ENCODE measurements at places on chromosomes 1 and 21. TPM values are rescaled to one million over a fixed set of nuclear protein-coding genes. Genes with fewer than 3 reads are reported as not detected.

DNA sequence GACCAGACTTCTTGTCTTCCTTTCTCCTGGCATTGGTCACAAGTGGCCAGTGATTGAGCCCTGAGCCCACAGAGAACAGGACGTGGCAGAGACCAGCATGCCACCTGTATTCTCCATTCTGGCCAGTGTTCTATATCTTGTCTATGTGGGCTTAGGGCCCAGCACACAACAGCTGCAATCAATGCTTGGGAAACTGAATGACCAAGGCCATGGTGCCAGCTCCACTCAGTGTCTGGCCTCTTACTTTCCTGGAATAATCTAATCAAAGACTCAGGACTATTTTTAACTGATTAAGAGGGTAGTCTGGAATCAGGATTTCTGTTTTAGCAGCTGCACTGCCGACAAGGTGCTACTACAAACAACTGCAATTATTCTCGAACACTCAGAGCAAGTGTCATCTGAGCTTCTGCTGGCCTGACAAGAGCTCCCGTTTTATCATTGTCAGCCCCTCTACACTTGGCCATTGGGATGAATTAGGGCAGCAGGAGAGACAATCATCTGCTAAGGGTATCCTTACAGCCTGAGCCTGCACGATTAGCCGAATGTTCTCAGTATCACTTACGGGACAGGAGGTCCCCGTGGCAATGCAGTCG is 74.4 kb upstream of the GRIK3 start:
- peak; percentile 40 for DNase-seq

The SLC9C2 gene
- total RNA-seq = not detected

DNA sequence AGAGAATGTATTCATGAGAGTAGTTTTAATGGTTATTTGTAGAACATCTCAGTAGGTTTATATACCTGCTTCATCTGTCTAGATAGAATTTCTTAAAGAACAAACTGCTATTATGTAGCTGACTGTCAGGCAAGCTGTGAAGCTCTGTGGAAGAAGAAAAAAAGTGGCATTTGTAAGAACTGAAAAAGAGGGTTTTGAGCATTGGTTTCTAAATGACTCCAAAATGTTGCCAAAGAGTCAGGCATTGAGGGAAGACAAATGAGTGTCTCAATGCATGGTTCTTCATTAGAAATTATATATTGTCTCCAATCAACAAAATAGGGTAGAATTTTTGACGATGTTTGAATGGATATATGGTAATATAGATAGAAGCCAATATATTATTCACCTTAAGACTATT is 1276.1 kb downstream of the KCNT2 start:
- DNase-seq = no peak

DNA sequence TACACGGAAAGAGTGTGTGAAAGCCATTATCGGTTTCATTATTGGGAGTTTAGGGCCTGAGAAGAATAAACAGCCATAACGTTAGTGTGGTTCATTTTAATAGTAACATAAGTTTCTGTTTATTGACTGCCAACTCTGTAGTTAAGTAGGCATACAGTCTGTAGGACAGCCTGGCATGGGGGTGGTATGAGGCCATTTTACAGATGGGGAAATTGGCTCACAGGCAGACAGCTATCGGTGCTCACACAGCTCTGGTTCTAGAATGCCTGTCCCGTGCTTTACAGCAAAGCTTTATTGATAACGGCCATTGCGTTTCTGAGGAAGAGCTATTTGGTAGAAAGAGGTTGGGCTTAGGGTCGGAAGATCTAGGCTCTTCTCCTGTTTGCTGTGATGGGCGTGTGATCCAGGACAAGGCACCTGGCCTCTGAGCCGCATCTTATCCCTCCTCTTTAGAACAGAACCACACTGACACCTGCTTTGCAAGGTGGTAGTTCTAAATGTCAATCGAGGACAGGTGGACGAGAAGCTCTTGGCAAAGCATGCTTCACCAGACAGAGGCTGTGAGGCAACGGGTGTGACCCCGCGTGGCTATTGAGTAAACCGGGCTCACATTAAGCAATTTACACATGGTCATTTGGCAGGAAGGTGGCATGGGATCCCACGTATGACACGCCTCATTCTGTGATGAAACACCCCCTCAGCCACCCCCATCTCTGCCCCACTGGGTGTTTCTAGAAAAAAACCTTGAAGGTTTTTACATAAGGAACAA is 14.9 kb downstream of the ETS2 start:
- DNase-seq = peak; percentile 76

The EPHA2 gene
- 3.3 TPM for total RNA-seq

- DNase-seq = no peak
These were observed 6.5 kb downstream of the PAXBP1 start for GRCh38 chr21:32765058-32765457.

DNA sequence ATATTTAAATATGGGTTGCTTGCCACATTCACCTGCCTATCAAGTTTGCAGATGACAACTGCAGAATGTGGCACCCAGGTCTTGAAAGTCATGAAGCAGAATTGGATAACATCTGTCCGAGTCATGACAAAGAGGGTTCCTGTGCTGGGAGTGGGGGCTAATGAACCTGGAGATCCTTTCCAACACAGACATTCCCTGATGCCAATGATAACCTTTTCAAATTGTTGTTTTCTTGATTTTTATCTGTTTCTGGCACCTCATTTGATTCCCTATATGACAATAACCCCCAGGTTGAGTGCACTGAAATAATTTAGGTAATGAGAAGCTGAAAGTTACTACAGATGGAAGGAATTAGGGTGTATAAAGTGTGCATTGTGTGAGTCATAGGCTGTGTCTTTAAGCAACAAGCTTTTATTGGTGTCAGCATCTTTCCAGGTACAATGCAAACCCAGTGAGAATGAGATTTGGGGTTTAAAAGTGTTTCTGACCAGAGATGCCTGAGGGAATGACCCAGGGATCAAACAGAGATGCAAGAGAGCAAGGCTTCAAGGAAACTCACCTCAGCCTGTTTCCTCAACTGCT is 32.0 kb upstream of the IL10 start:
- no peak for DNase-seq

DNA sequence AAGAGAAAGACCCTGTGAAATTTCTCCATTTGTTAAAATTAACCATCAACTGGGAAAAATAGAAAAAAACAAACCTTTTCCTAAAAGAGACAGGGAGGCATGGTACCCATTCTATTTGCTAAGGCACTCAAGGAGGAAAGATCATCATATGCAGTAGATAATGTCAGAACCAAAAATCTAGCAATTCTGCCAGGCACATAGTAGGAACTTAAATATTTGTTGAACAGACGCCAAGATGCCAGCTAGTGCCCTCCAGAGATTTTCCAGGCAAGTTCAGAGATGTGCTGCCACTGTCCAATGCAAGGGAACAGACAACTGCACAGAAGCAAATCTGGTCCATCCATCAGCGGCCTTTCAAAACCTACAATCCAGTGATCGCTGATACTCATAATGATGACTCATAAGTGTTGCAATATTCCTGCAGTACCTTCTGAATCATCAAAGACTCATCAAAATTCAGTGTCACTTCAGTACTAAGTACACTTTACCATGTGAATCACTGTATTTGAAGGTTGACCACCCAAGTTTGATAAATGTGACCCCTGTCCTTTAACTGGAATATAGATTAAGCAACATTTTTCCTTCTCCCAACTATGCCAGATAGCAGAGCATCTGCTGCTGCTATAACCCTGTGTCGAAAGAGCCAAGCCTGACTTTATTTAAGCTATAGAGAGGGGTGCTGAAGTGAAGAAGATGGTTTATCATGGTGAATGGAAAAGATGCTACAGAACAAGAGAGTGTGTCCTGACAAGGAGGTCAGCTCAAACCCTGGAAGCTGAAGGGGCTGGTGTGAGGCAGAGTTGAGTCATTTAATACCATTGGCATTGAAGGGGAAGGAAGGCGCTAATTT is 99.1 kb downstream of the MT1HL1 start:
- DNase-seq = no peak

DNA sequence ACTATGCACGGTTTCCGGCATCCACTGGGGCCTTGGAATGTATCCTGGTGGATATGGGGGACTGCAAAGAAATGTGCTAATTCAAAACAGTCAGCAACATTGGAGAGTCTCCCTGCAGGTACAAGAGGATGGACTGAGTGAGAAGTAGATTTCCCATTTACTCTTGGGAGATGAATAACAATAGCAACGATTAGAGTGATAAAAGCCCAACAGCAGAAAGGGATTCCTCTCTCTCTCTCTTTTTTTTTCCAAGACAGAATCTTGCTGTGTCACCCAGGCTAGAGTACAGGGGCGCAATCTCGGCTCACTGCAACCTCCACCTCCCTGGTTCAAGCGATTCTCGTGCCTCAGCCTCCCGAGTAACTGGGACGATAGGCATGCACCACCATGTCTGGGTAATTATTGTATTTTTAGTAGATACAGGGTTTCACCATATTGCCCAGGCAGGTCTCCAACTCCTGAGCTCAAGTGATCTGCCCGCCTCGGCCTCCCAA is 5.0 kb upstream of the SHCBP1L start:
- DNase-seq = no peak

GRCh38 chr1:50971748-50972305 is 1.8 kb downstream of the CDKN2C start:
- no peak for DNase-seq

All from gastrocnemius medialis (tissue), 4 donors.